ENCODE measurements at places on chromosomes 7 and 10. TPM values are rescaled to one million over a fixed set of nuclear protein-coding genes. Genes with fewer than 3 reads are reported as not detected.

The RBM28 gene
- 24.3 TPM for total RNA-seq

- no peak for DNase-seq
Observed at GRCh38 chr10:12214093-12214492, 18.1 kb downstream of the CDC123 start.

DNA sequence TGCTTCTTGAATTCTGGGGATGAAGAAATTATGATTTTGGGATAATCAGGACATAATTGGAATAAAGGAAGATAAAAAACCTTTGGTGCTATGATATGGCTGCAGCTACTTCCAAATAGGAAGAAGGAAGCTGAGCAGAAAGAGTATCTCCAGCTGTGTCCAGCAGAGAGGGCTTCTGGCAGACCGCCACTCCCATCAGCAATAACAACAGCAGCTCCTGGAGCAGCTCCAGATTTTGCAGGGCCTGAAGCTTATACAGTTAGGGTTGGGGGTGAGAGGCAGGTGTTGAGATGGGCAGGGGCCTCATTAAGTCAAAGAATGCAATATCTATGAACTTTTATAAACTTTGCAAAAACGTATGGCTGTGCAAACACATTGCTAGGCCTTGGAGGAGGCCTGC, 62.3 kb downstream of the C10orf120 start:
- no peak for DNase-seq

GRCh38 chr7:138895679-138896078, 85.5 kb downstream of the KIAA1549 start:
- no peak for DNase-seq

DNA sequence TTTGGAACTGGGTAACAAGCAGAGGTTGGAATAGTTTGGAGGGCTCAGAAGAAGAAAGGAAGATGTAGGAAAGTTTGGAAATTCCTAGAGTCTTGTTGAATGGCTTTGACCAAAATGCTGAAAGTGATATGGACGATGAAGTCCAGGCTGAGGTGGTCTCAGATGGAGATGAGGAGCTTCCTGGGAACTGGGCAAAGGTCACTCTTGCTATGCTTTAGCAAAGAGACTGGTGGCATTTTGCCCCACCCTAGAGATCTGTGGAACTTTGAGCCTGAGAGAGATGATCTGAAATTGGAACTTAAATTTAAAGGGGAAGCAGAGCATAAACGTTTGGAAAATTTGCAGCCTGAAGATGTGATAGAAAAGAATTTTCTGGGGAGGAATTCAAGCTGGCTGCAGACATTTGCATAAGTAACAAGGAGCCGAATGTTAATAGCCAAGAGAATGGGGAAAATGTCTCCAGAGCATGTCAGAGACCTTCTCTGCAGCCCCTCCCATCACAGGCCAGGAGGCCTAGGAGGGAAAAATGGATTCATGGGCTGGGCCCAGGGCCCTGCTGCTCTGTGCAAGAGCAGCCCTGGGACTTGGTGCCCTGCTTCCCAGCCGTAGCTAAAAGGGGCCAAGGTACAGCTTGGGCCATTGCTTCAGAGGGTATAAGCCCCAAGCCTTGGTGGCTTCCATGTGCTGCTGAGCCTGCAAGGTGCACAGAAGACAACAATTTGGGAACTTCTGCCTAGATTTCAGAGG, 3.6 kb downstream of the PDSS1 start:
- no peak for DNase-seq
